ENCODE measurements at places on chromosomes 11 and 22. TPM values are rescaled to one million over a fixed set of nuclear protein-coding genes. Genes with fewer than 3 reads are reported as not detected.
A peak's percentile ranks its signal among the peaks of the same experiment; 100 is the strongest.

DNA sequence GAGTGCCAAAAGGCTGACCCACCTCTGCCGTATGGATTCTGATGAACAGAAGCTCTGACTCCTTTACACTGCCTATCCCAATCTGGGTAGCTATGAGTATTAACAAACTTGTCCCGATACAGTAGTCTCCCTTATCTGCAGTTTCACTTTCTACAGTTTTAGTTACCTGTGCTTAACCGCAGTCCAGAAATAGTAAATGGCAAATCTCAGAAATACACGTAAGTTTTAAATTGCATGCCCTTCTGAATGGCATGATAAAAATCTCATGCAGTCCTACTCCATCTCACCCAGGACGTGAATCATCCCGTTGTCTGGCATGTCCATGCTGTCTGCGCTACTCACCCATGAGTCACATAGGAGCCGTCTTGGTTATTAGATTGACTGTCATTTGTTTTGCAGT is 68.8 kb downstream of the SNX19 start:
- DNase-seq, result no peak

GRCh38 chr11:113629562-113629961 is 76.5 kb downstream of the TMPRSS5 start:
- DNase-seq, result no peak

DNA sequence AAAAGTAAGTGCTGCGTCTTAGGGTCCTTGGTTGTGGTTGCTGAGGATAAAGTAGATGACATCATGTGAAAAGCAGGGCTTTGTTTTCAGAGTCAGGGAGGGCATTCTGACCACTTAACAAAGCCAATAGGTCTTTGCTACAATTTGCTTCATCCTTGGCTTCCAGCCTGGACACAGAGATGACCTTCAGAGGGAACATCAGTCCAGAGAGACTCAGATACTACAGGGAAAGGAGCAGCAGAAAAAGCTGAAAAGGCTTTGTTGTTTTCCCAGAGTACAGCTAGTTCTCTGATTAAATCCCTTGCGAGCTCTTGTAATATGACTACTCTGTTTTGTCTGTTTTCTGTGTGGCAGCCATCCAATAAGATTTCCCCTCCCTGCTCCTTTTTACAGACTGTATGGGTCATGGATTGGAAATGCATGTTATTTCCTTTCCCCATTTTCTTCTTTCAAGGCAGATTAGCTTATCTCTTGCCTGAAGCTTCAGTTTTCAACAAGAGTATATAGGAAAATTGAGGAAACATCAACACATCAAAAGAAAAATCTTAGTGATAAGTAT is 31.9 kb downstream of the ATG13 start:
- DNase-seq, result no peak

- DNase-seq, result no peak
Measured at GRCh38 chr11:13826505-13827278, 135.8 kb upstream of the SPON1 start.

DNA sequence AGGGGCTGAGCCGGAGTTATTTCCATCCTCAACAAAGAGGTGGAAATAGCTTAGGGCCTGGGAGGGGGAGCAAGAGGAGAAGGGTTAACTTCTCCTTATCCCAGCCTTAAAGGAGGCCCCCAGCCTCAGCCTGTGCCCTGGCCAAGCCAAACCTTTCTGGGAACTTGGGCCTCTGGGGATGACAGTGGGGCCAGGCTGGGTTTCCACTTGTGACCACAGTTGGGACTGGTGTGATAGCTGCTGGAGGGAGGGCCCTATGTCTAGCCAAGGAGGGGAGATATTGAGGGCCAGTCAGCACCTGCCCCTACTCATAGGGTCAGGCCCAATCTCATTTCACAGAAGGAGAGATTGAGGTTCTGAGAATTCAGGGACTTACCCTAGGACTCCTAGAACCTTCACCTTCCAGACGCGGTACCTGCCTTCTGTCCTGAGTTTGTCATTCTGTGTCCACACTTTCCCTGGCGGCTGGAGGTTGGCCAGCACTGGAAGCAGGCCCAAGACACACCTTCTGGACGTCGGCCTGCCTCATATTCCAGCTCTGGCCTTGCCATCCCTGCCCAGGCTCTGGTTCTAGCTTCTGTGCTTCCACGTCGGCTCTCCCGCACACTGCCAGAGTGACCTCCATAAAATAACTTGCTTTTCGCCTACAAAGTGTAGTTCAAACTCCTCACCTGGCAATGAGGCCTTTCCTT is 3.1 kb downstream of the RELT start:
- DNase-seq, result no peak

- DNase-seq, result no peak
Measured at GRCh38 chr11:12315024-12315423, 62.3 kb upstream of the PARVA start.

DNA sequence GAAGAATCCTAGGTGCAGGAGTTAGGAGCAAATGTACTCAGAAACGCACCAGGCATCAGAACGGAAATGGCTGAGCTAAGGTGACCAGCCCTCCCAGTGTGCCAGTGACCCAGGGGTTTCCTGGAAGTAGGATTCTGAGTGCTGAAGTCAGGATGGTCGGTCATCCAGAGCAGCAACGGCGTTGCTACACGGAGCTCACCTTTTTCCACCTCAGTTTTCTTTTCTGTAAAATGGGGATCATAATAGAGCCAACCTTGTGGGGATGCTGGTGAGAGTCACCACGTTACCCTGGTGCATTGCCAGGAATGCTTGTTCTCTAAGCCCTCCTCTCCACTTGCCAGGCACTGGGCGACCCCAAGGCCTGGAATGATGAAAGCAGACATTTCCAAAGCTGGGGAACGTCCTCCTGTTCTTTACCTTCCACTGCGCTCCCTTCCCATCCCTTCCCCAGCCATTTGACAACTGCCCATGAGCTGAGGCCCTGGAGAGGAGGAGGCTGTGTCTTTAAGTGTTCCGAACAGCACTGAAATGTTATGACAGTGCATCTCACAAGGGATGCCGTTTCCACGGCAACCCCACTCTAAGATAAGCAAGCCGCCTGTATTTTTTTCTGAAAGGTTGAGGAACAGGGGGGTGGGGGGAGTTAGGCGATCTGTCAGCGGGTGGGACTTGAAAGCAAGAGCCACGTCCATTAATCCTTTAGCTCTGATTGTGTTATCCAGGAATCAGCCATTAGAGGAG is 66.8 kb downstream of the TSPAN18 start:
- no peak for DNase-seq

DNA sequence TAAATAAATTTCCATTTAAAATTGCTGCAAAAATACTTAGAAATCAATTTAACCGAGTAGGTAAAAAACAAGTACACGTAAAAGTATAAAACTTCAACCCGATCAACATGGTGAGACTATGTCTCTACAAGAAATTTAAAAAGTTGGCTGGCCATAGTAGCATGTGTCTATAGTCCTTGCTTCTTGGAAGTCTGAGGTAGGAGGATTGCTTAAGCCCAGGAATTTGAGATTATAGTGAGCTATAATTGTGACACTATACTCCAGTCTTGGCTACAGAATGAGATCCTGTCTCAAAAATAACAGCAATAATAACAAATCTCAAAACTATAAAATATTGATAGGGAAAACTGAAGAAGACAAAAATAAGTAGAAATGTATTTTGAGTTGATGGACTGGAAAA is 11.1 kb downstream of the CASP4 start:
- DNase-seq, result no peak

- no peak for DNase-seq
Measured at GRCh38 chr11:95827696-95828095, 37.4 kb downstream of the CEP57 start.

DNA sequence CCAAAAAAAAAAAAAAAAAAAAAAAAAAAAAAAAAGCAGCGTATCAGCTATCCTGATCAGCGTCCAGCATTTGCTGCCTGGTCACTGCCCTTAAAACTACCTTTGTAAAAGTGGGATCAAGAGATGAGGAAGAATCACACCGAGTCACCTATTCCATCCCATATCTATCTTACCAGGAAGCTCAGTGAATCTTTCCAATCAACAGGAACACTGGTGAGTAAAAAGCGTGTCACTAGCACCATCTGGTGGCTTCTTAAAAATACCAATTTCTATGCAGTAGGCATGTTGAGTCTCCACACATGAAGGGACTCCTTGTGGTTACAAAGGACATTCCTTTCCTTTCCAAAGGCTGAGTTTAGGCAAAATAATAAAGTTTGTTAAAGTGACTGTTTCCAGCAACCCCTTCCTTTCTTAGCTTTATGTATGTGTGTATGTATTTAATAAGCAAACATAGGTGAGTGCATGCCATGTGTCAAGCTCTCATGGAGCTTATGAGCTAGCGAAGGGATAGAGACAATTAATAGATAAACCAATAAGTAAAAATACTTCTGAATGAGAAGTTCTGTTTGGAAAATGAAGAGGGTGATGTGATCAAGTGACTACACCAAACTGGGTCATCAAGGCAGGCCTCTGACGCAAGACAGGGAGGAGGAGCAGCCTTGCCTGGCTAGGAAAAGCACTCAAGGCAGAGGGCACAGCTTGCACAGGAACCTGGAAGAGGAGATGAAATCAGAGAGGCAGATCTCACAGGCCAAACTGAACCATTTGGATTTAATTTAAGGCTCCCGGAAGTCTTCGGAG is 13.9 kb upstream of the TP53AIP1 start:
- DNase-seq, result peak; percentile 36

DNA sequence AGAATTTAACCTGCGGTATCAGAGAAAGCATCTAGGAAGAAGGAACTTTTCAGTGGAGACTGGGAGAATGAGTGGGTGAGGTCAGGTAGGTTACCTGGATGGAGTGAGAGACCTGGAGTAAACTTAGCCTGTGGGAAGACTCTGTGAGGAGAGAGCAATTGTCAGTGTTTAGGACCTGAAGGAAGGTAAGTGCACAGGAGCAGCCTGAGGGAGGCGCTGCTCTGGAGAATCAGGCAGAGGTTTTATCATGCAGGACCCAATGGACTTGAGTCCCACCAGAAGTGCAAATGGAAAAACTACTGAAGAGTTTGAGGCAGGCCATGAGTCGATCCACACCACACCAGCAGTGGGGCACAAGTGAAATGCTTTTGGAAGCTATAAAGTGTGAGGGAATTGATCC is 10.6 kb upstream of the IFTAP start:
- DNase-seq, result no peak

DNA sequence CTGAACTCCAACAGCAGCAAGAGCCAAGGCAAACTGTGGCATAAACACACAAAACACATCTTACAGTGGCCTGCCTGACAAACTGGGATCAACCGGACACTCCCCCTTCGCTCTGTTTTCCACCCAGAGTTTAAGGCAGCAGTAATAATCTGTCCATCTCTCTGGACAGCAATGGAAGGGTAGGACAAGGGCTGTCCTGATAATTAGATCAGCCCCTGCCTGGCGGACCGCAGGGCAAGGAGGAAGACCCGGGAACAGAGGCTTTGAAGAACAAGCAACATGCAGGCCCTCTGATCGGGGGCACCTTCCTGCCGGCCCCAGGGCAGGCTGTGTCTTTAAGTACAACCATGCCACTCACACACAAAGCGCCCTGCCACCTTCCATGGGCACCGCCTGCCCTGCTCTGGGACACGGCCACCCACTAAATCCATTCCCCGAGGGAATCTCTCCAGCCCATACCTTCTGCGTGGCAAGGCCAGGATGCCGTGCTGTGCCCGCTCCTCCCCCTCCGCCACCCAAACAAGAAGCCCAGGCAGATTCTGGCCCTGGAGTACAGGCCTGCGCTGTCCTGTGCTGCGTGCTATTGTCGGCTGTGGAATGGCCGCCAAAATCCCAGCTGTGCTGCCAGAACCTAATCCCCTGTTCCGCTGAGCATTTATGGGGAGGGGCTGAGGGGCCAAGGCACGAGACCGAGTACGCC is 38.8 kb downstream of the NUMA1 start:
- DNase-seq, result peak; percentile 34

GRCh38 chr22:35346596-35347220 is 34.2 kb upstream of the HMOX1 start:
- DNase-seq, result no peak

DNA sequence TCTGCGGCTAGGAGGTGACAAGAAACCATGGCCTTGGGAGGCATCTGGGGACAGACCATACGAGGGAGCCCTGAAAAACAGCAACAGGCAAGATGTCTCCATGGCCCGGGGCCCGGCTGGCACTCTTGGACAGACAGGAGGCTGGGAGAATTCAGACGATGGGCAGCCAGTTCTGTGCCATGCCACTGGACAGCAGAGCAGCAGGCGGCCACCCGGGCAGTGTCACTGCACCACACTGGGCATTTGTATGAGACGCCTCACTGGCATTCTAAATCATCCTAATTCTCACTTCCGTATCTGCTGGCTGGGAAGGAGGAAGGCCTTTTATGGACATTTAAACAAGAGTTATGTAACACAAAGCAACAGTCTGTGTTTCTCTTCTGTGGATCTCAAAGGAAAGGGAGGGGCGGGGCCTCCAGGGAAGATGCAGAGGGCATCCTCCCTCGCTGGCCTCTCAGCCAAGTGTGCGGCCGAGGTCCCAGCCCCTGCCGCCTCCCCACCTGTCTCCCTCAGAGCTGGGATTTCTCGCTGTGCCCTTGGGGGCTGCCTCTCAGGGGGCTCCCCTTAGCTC is 350.3 kb downstream of the SHANK2 start:
- no peak for DNase-seq

DNA sequence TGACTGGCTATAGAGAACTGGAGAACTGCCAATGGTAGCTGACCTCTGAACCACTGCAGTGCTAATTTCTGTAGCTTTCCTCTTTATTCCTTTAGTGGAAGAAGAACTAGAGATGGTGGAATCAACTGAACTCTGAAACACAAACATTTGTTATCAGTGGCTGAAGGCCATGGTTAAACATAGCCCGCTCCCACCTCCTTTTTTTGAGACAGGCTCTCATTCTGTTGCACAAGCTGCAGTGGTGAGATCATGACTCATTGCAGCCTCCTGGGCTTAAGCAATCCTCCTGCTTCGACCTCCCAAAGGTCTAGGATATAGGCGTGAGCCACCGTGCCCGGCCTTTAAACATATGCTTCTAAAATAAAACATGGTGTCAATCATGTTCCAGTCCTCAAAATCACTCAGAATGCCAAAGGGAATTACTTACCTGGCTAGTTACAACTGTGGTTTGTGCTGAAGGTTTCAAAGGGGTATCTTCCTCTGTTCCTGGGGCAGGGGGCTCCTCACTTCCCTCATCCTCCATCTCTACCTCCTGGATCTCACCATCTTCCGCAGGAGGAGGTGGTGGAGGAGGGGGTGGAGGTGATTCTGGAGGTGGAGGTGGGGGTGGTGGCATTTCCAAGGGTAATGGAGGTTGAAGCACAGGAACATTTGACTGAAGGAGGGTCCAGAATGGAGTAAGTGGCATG is 9.0 kb upstream of the AGBL2 start:
- DNase-seq, result no peak

GRCh38 chr11:87743007-87743406 is 432.2 kb downstream of the RAB38 start:
- no peak for DNase-seq

The MRGPRX4 gene
- total RNA-seq, result not detected

The MAJIN gene
- total RNA-seq, result 0.54 TPM

The TTC28 gene
- total RNA-seq, result 1.2 TPM
